ENCODE measurements at places on chromosomes 11 and 22.

DNA sequence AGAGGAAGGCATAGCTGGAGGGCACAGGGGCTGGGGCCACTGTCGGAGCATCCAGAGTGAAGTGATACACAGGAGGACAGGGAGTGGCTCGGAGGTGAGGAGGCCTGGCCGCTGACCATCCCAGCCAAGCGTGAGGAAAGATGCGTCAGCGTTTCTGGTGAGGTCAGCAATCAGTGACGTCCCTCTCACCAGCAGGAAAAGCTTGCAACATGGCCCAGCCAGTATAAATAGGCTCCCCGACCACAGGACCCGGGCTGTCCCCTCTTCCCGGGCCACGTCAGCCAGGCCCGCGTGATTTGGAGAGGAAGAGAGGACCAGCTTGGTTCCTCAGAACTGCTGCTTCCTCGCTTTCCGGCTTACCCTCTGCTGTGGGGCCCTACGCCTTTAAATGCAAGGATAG is 4.2 kb upstream of the OSM start:
- peak; percentile 95 for DNase-seq

- DNase-seq: peak; percentile 47
Measured at GRCh38 chr22:29503811-29504372, 23.9 kb downstream of the NEFH start.

- DNase-seq: no peak
Measured at GRCh38 chr11:31558001-31558400, 48.4 kb downstream of the ELP4 start.

- DNase-seq: no peak
Measured at GRCh38 chr11:134196756-134197155, 27.0 kb downstream of the NCAPD3 start.

DNA sequence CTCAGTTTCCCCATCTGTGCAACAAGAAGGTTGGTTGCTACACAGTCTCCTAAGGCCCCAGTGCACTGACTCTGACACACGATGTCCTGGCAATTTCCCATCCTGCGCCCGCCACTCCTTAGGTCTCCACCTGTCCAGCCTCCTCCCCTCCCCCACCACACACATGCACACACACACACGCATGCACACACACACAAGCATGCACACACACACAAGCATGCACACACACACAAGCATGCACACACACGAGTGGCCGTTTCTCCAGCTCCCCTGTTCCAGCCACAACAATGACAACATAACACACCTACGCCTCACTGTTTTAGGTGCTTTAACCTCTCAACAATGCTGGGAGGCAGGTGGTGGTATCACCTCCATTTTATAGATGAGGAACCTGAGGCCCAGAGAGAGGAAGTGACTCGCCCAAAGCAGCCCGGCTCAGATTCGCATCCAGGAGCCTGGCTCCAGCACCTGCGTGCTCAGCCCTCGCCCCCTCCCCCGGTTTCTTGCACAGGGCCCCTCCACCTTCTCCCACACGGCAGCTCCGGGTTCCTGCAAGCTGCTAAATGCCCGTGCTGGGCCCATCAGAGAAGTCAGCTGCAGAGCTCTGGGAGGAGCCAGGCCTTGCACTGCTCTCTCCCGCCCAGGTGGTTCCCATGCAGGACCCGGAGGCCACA is 13.0 kb downstream of the CYTH4 start:
- no peak for DNase-seq

- no peak for DNase-seq
Measured at GRCh38 chr11:1203505-1204271, 19.2 kb upstream of the MUC5B start.

GRCh38 chr11:78684377-78684776 is 109.7 kb upstream of the NARS2 start:
- no peak for DNase-seq

- no peak for DNase-seq
Measured at GRCh38 chr22:41739576-41739975, 40.3 kb downstream of the MEI1 start.

DNA sequence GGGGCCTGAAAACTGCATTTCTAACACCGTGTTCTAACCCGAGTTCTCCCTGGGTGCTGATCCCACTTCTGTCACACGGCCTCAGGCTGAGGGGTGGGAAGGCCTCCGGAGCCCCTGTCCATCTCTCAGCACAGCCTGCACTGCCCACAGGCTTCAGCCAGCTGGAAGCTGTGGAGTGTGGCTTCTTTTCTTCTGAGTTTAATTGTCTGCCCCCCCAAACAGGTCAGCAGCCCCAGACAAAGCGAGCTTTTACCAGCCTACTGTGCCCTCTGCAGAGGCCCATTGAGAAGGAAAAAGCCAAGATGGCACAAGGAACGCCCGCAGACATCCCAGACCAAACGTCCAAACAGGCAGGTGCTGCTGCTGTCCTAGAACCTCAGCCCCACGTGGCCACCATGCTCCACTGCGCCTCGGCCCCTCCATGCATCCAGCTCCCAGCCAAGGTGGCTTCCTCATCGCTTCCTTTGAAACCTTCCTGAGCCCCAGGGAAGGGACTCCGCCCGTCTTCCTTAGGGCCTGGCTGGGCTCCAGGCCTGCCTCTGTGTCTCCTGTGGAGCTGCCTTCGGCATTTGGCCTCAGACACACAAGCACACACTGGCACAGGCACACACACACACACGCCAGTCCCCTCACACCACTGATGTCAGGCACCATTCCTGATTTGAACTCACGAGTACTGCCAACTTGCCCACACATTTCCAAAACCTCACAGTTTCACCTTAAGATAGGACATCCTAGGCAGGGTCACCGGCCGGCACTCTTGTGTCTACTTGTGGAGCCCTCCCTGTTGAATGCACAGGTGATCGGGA is 1.7 kb downstream of the MOB2 start:
- no peak for DNase-seq

DNA sequence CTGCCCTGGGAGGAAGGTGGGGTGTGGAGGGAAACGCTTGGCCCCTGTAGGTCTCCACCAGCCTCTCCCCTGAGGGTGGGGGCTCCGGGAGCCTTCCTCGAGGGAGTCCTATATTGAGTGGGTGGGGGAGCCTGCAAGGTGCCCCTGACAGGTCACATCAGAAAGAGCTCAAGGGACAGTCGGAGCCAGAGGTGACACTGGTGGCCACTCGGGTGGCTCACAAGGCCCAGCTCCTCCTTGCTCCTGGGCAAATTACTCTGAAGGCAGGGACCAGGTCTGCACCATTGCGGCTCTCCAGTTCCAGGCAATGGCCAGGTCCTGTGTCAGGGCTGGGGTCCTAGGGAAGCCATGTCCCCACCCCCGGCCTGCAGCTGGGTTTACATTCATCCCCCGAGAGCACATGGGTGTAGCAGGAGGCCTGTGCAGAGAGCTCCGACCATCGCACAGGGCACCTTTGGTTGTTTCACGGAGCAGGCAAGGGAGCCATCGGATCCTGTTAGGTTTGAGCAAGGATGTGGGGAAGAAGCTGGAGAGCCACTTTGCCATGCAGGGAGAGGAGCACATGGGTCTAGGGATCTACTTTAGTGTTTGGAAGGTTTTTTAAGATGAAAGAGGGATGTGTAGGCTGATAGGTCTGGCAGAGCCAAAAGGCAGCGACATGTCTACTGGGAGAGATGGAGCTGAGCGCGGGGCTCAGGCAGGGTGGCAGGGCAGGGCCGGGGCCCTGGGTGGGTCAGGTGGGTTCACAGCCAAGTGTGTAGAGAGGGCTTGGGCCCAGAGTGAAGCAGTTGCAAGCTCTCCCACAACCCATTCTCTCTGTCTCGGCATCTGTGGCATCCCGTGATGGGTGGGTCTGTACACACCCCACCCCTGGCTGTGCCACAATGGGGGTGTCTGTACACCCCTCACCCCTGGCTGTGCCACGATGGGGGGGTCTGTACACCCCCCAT is 14.8 kb downstream of the CCND1 start:
- peak; percentile 37 for DNase-seq

DNA sequence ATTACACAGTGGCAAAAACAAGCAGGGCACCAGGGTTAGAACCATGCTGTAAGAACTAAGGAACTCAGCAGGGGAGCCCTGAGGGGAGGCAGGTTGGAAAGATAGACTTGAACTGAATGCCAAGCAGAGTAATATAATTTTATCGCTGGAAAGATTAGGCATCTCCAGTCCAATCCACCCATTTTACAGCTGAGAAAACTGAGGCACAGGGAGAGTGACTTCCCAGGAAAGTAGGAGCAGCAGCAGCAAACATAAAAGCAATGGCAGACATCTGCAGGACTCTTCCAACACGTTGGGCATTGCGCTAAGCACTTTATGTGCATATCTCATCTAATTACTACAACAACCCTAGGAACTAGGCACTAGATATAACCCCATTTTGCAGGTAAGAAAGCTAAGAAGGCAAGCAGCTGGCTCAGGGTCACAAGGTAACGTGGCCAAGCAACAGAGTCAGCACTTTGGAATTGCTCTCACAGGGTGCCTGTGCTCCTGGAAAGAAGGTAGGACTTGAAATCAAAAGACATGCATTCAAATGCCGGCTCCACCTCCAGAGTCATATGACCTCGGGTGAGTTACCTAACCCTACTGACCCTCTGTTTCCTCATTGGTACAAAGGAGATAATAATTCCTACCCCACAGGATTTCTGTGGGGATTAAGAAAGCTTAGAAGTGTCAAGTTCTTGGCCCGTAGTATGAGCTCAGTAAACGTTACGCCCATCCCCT is 215.3 kb downstream of the BARX2 start:
- DNase-seq: no peak

DNA sequence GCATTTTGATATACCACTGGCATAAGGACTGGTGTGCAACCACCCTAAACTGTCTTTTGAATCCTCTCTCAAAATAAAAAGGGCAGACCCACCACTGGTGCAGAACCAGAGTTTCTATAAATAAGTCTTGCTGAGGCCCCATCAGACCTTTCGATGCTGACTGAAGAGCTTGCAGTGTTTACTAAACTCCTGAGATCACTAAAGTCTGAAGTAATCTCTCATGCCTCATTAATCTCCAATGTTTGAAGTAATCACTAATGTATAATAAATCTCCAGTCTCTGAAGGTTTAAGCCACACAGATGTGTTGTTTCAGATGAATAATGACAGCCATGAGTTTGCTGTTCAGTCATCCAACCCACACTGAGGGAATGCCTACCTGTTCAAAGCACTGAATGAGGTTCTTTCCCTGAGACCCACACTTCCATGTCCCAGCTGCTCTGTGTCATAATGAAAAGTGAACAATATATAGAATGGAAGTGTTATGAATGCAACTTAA is 50.6 kb upstream of the DEUP1 start:
- DNase-seq: no peak

DNA sequence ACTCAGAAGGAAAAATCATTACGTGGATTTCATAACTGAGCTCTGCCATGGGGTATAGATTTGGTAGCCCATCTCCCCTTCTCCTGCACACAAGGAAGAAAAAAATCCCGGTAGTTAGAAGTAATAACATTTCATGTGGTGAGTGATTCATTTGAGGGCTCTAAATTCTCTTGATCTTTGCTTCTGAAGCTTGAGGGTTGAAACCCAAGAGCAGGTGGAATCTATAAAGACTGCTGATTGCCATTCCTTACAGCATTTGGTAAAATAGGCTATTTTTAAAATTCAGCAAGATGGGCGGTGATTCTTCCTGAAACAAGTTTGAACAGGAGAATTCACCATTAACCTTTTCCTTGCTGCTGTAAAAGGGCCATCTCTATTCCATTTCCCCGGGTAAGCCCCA is 266.1 kb downstream of the CADM1 start:
- DNase-seq: no peak

DNA sequence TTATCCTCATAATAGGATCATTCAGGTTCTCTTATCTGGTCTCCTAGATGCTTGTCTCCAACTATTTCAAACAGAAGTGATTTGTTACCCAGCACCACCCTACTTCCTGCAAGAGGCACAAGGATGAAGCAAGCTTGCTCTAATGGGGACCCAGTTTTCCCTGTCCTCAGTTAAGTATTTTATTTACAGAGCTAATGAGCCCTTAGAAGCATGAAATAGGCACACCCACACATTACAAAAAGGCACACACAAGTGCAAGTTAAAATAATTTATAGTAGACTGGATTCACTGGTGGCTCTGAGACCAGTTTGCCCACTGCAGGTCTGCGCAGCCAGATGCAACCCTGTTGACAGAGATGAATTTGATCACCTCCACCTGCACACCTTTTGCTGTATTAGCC is 167.5 kb downstream of the KIRREL3 start:
- DNase-seq: no peak

DNA sequence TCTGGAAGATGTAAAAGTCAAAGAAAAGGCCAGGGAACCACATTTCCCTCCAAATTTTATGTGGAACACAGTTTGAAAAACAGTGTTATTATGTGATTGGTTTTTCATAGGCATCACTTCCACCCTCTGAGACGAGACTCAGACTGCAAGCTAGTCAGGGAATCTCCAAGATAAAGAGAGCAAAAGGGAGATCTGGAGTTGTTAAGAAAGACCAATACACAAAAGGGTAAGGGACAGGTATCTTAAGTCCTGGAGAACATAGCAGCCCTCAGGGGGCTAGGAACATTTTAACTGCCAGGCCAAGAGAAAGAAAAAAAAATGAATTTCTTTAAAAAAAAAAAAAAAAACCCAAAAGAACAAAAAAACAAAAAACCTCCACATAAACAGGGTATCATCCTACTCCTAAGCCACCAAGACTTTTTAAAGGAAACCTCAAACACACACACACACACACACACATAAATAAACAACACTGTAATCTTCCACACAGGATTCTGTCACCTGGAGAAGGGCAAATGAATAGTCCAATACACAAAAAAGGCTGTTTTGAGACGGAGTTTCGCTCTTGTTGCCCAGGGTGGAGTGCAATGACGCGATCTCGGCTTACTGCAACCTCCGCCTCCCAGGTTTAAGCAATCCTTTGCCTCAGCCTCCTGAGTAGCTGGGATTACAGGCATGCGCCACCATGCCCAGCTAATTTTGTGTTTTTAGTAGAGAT is 44.5 kb downstream of the CELF1 start:
- no peak for DNase-seq

- DNase-seq: no peak
Measured at GRCh38 chr11:68552542-68552941, 92.0 kb downstream of the PPP6R3 start.

DNA sequence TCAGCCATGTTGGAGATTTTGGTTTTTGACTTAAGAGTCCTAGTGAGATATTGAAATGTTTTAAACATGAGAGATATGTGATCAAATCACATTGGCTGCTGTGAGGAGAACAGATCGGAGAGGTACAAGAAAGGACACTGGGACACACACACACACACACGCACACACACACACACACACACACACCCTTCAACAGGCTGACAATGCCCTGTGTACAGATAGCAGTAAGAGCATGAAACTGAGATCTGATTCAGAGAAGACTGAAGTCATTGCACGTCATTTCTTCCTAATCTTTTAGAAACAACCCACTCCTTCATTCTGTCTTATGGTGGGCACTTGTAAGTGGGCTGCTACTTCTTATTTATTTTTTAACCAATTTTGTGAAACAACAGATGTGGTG is 200.5 kb upstream of the E2F8 start:
- DNase-seq: no peak

DNA sequence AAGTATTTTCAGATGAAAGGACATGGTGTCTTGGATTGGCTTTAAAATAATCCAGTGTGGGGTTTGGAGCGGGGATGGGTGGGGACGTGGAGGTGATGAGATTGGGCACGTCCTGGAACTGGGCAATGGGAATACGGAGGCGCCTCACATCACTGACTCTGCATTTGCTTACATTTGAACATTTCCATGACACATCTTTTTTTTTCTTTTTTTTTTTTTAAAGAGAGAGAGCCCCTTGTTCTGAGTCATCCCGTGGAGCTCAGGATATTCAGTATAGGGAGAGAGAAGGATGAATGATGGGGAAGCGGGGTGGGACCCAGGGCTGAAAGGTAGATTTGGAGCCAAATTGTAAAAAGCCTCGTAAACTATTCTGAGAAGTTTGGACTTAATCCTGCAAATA is 142.7 kb downstream of the FBXO7 start:
- peak; percentile 63 for DNase-seq

All from HT1080 (cell line).